Activated T-helper 17 cell treated with anti-CD3 and anti-CD28 coated beads, Interleukin-2, amount 50 U/mL, for 72 hours (primary cell): ENCODE measurements at places on chromosomes 6 and 20.

- ATAC-seq, result no peak
Observed at GRCh38 chr6:90105506-90106170, 191.0 kb downstream of the BACH2 start.

GRCh38 chr6:21164768-21165326, 428.7 kb upstream of the SOX4 start:
- peak; percentile 38 for ATAC-seq

DNA sequence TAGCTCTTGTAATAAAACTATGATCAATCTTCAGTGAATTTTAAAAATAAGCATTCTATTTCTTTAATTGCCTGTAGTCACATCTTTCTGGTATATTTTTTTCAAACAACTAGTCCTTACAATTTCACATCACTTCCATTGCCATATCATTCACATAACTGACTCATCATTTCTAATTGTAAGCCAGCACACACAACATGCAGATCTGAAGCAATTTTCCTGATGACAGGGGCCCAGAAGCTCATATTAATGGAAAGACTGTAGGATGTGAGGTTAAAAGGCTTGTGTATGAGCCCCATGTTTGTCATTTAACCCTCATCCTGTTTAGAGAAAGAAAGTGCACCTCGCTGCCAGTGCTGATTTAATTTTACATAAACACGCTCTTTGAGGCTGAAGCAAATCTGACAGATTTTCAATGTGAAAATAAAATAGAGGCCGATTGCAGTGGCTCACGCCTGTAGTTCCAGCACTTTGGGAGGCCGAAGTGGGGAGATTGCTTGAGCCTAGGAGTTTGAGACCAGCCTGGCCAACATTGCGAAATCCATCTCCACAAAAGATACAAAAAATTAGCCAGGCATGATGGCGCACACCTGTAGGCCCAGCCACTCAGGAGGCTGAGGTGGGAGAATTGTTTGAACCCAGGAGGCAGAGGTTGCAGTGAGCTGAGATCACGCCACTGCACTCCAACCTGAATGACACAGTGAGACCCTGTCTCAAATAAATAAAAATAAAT, 40.1 kb upstream of the LTV1 start:
- ATAC-seq, result no peak

DNA sequence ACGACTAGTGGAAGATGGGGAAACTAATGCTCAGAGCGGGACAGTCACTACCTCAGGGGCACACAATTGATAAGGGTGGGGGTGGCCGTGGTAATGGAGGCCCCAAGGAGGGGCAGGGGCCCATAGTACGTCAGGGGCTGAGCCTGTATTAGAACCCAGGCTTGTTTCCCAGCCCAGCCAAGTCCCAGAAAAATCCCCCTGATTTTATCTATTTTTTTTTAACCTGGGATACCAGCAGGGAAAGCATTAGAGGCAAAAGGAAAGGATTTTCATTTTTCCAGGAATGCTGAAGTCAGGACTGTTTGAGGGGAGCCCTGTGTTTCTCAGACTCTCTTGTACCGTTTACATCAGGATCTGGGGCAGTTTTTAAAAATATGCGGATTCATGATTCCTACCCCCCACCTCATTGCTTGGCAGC, 382 bp downstream of the MYH7B start:
- no peak for ATAC-seq

DNA sequence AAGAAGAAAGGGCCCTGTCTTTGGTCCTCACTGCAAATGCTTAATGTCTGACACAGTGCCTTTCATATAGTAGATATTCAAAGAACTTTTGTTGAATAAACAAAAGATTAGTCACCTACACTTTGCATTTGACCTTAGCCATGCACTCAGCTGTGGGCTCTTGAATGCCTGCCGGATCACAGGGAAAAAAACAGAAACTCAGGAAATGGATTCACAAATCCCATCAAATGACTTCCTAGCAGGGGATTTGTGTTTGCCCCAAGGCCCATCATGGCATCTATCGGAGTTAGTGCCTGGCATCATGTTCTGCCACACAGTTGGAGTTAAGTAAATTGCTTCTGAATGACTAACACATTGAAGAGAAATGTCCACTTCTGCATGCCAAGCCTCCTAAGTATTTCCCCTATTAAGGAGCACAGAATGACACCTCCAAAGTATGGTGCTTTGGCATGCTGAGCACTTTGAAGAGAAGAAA, 72.3 kb upstream of the DST start:
- no peak for ATAC-seq

DNA sequence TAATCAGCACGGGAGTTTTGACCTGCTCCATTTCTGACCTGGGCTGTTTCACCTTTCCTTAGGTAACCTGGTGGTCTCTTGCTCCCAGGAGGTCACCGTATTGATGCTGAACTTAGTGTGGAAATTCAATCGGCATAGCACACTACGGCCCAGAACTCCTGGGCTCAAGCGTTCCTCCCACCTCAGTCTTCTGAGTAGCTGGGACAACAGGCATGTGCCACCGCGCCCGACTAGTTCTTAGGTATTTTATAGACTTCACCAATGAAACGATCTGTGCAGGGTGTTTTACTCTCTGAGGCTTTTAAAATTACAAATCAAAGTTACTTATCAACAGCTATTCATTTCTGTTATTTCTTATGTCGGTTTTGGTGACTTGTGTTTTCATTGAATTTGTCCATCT, 42.1 kb downstream of the ATG5 start:
- ATAC-seq, result no peak

- ATAC-seq, result no peak
Observed at GRCh38 chr6:43847741-43848630, 78.0 kb downstream of the VEGFA start.

DNA sequence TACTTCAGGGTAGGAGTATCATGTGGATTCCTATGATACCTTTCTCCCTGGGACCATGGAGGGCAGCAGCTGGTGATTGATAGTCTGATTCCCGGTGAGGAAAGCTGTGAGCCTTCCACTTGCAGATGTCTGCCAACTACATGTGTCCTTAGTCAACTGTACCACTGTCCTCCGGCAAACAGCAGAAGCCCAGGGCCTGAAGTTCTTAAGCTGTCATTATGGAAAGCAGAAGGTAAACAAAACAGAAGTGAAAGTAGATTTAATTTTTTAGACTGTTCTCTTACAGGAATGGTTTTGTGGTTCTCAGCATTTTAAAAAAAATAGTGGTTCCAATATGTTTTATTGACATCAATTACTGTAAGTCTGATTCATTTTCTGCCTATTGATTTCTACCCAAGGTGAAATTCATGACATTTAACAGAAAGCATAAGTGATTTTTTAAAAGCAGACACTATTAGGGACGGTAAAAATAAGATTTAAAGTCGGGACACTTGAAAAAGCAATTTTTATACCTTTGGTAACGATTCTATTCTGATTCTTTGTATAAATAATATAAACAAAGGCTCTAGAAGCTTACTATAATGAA, 36.6 kb downstream of the PTPN1 start:
- peak; percentile 68 for ATAC-seq

DNA sequence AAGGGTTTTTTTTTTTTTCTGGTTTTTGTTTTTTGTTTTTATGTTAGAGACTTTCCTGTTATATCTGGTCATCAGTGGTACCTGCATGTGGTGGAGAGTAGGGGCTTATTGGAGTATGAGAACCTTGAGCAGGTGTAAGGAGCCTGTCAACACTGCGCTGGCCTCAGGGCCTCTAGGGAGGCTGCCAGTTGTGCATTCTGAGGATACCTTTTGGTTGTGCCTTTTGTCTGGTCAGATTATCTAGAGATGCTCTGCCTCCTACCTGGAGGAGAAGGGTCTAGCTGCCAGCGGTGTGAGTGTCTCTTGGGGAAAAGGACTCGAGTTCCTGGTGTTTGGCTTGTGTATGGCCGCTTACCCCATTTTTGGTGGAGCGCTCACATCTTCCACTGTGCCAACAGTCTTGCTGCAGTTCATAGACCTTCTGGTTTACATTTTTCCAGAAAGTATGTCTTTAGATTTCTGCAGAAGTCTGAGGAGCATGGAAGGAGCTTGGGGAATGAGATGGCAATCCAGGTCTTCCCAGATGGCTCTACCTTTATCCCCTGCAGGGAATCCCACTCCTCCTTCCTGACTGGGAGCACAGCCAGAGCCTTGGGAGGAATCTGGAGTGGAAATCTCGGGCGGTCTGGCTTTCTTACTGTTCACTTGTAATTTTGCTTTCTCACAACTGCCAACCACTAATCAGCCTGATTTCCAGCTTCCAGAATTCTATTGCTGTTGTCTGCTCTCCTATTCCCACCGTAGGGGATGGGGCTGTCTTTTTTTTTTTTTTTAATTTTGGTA, 49.9 kb downstream of the PTPN1 start:
- ATAC-seq, result no peak

DNA sequence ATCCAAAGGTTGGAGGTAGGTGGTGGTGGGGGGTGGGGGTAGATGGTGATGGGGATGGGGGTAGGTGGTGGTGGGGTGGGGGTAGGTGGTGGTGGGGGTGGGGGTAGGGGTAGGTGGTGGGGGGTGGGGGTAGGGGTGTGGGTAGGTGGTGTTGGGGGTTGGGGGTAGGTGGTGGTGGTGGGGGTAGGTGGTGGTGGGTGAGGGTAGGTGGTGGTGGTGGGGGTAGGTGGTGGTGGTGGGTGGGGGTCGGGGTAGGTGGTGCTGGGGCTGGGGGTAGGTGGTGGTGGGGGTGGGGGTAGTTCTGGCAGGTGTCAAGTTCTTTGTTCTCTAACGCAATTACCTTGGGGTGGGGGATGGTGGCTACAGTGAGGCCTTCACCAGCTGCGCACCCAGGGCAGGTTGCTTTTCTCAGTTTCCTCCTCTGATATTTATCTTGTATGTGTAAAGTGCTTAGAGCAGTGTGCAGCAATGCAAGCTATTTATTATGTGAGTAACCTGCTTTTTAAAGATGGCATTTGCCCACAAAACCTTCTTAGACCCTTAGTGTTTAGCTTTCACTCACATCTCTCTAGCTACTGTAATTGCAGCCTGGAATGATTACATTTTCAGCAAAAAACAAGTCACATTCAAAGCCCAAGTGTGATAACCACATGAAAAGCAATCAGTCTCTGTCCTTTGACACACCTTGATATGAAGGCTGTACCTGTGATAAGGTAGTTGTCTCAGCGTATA, 8.2 kb upstream of the CCDC167 start:
- ATAC-seq, result peak; percentile 68

- no peak for ATAC-seq
Observed at GRCh38 chr6:16292942-16293341, 54.6 kb downstream of the GMPR start.

- no peak for ATAC-seq
Observed at GRCh38 chr6:55825402-55826051, 49.9 kb downstream of the BMP5 start.

DNA sequence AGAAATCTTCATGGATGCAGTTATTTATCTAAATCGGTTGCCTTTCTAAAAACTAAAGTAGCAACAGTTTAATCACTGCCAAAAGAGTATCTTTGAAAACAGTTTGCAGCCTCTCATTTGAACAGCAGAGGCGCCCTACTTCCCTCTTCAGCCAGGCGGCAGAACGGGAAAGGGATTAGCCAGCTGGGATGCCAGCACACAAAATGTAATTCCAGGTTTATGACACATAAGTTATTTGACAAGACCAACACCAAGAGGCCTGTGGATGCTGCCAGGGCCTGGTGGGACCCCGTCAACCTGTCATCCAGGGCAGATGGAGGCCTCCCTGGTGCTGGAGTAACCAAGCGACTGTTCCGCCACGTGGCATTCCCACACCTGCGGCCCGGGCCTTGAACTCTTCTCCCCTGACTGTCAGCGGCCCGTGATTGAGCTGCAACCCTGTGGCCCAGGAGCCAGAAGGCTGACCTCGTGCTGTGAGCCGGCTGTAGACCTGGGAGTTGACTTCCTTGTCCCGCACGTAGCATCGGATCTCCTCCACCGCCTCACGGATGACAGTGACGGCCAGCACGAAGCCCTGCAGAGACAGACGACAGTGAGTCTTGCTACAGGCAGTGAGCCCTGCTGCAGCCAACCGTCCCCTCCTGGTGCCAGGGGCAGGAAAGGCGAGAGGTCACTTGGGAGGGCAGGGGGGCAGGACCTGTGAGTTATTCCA, 55.5 kb downstream of the ATP9A start:
- no peak for ATAC-seq

GRCh38 chr6:3594201-3594600, 137.4 kb upstream of the SLC22A23 start:
- no peak for ATAC-seq

DNA sequence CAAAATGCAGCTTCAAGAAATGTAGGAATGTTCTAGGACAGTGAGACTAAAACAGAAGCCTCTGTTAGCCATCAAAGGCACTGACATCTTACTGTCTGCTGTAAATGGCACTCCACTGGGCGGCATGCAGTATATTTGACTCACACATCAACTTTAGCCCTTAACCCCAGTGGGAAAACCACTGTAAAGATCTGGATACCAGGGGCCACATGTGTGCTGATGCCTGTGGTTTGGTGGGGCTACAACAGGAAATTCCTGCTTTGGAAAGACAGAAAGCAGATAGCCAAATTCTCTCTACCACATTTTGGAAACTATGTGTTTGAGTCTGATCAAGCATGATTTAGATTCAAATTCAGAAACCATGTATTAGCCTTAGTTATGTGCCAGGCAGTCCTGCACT, 4.3 kb downstream of the PFDN4 start:
- ATAC-seq, result no peak

DNA sequence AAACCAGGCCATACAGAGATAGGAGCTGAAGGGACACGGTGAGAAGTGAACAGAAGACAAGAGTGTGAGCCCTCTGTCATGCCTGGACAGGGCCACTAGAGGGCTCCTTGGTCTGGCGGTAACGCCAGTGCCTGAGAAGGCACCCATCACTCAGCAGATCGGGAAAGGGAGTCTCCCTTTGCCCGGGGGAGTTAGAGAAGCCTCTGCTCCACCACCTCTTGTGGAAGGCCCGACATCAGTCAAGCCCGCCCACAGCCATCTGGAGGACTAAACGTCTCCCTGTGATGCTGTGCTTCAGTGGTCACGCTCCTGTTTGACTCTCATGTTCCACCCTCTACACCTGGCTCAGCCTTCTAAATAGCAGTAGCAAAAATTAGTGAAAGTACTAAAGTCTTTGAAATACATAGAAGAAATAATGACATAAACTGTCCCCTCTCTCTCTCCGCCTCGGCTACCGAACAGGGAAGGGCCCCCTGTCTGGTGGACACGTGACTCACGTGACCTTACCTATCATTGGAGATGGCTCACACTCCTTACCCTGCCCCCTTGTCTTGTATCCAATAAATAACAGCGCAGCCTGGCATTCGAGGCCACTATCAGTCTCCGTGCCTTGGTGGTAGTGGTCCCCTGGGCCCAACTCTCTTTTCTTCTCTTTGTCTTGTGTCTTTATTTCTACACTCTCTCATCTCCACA, 66.7 kb downstream of the RPP21 start:
- peak; percentile 83 for ATAC-seq

DNA sequence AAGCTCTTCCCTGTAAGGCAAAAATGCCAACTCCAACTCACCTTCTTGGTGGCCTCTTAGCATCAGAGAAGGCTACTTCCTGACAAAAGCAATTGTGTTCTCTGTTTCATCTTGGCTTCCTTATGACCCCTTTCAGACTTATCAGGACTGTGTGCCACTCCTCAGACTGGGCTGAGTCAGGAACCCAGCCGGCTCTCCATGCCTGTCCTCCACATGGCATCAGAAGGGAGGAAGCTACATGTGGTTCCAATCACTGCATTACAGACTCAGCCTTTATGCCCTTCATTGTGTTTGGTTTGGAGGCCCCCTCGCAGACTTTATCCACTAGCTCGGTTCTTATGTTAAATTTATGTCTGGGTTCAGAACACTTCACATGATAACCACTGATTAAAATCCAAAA, 142.5 kb downstream of the SLC24A3 start:
- ATAC-seq, result no peak
